ENCODE measurements at places on chromosomes 6 and 20.

- no peak for DNase-seq
Observed at GRCh38 chr6:145829102-145829501, 14.5 kb upstream of the FBXO30 start.

GRCh38 chr6:134553936-134554335 is 236.0 kb upstream of the SGK1 start:
- no peak for DNase-seq

- DNase-seq: peak; percentile 30
Observed at GRCh38 chr20:35306931-35307517, 14.8 kb upstream of the FAM83C start.

DNA sequence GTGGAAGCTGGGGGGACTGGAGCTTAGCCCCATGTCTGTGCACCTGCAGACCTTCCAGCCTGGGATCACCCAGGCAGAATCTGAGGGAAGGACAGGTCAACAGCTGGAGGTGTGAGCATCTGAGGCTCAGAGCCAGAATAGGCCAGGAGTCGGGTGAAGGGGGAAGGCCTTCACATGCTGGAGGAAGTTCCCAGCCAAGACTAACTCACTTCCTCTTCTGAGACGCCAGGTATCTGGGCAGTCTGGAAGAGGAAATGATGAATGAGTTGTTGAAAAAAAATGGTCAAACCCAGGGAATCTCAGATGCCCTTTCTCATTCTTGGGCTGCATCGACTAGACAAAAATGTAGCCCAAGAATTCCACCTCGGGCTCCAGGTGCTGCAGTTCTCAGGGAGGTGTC is 73.6 kb upstream of the TIAM2 start:
- no peak for DNase-seq

GRCh38 chr6:24549674-24550353 is 55.0 kb downstream of the ALDH5A1 start:
- no peak for DNase-seq

GRCh38 chr6:130931683-130932082 is 104.5 kb downstream of the SMLR1 start:
- DNase-seq: no peak

Data from activated naive CD4-positive, alpha-beta T cell treated with Interleukin-2 at 50 U/mL for 16 hours (primary cell).